ENCODE measurements at places on chromosomes 4 and X.

GRCh38 chr4:15162465-15163283, 160.4 kb downstream of the CPEB2 start:
- no peak for DNase-seq

DNA sequence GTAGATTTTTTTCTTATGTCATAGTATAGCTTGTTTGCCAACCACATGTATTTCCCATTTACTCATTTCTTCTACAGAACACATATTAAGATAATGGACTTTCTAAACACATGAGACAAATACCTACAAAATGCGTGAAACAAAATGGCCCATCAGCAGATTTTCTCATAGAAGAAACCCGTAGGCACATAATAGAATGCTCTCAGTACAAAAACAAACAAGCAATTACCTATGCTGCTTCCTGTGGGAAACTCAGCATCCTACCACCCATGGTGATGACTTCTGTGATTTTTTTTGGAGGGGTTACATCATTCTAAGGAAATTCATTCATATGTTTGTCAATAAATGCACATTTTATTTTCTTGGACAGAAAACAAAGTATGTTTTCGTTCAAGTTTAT, 343.6 kb downstream of the SPRY1 start:
- DNase-seq, result no peak

GRCh38 chr4:141885112-141885511, 248.7 kb downstream of the IL15 start:
- no peak for DNase-seq

GRCh38 chr4:99088023-99088449, 552 bp downstream of the ADH5 start:
- no peak for DNase-seq

DNA sequence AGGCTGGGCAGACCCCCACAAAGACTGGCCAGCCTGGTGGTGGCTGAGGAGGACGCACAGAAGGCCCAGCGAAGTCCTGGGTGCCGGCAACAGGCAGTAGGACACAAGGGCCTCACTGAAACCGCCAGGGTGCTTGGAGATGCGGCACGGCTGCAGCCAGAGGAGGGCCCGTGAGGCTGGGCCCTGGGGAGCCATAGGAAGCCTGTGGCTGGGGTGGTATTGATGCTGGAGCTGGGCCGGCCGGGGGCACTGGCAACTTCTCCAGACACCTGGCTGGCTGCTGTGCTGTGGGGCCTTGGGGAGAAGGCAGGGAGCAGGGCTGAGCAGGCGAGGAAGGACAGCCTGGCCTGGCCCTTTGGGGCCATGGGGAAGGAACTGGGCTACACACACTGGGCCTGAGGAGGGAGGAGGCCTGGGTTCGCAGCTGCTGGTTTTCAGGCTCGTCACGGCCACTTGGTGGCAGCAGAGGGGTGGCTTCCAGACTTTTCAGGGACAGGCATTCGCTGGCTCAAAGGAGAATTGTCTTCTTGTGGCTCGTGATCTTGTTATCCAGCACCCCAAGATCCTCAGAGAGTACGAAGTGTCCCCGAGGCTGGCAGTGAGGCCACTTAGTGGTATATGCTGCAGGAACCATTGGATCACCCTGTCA, 37.2 kb downstream of the ATP2B3 start:
- peak; percentile 32 for DNase-seq

DNA sequence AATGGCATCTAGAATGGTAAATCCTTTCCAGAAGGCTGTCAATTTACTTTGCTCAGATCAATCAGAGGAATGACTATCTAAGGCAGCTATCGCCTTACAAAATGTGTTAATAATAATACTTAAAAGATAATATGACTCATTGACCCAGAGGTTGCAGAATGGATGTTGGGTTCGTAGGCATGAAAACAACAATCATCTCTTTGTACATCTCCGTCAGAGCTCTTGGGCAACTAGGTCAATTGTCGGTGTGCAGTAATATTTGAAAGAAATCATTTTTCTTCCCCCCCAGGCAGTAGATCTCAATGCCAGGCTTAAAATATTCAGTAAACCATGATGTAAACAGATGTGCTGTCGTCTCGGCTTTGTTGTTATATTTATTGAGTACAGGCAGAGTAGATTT, 165.1 kb downstream of the CAMK2D start:
- DNase-seq, result no peak

- no peak for DNase-seq
Observed at GRCh38 chr4:78788007-78788889, 12.1 kb downstream of the BMP2K start.

- DNase-seq, result no peak
Observed at GRCh38 chrX:153970357-153971123, 1.1 kb downstream of the HCFC1 start.

DNA sequence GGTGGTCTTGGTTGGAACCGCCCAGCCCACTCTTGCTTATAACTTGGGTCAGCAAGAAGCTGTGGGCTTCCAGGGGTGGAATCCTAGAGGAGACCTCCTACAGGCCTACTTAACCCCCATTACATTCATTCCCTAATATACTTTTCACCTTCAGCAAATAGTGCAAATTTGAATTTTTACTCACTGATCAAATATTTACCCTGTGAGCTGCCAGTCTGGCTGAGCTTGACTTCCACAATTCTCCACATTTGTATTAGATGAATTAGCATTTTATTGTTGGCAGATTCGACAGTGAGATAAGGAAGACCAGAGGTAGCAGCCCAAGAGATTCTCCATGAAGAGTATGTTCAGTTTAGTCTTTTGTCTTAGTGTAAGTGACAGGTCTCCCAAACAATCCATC, 199.6 kb downstream of the BCOR start:
- no peak for DNase-seq

- DNase-seq, result no peak
Observed at GRCh38 chr4:185868983-185869382, 57.0 kb upstream of the SORBS2 start.

DNA sequence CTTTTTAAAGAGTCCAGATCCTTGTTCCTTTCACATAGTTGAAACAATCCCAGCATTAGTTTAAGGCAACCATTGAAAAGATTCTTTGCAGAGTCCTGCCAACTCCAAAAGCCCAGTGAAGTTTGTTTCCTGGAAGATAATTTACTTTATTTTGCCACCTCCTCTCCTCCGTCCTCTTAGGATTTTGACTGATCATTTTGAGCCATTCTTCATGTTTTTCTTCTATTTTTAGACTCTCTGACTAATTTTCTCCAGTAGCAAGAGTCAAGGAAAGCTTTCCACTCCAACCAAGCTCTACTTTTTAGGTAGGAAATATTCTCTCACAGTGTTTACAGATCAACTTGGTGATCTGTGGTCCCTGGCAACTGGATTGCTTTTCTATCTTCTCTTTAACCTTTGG, 10.3 kb downstream of the NCBP2L start:
- DNase-seq, result no peak

GRCh38 chr4:38452009-38452408, 212.0 kb upstream of the KLF3 start:
- DNase-seq, result no peak

- DNase-seq, result no peak
Observed at GRCh38 chr4:164800786-164801185, 46.9 kb downstream of the SMIM31 start.

DNA sequence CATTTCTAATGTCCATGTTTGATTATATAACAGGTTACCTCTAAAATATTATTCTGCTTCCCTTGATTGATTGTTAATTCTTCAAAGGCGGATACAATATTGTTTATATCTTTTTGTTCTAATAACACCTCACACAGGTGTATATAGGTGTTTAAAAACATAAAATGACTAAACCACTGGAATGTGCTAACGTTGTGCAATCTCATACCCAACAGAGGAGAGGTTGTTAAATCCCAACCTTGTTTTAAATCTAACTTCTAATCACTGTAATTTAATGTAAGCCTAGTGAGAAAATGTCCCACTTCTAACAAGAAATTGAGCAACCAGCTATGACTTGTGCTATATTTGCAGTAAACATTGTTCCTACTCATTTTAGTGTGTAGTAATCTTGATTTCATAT, 1.3 kb downstream of the ODAM start:
- DNase-seq, result no peak

DNA sequence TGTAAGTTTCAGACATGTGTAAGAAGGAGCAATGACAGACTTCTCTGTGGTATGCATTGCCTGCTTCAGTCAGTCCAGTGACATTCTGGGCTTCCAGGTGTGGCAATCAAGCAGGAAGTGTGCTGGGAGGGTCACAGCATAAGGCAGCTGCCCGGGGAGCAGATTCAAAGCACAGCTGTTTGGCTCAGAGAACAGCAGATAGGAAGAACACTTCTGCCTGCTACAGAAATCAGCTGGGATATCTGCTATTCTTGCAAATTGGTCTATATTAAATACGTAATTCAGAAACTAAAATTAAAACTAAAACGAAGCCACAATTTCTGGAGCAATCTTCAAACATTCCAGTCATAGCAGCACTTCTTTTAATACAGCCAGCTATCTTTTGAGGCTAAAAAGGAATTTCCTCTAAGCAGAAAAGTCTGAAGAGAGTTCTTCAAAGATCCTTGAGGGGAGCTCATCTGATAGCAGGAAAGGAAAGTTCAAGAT, 47.5 kb upstream of the GALNT7 start:
- no peak for DNase-seq

GRCh38 chr4:153916273-153916755, 127.4 kb upstream of the SFRP2 start:
- DNase-seq, result no peak

- no peak for DNase-seq
Observed at GRCh38 chrX:38882894-38883626, 81.8 kb downstream of the MID1IP1 start.

DNA sequence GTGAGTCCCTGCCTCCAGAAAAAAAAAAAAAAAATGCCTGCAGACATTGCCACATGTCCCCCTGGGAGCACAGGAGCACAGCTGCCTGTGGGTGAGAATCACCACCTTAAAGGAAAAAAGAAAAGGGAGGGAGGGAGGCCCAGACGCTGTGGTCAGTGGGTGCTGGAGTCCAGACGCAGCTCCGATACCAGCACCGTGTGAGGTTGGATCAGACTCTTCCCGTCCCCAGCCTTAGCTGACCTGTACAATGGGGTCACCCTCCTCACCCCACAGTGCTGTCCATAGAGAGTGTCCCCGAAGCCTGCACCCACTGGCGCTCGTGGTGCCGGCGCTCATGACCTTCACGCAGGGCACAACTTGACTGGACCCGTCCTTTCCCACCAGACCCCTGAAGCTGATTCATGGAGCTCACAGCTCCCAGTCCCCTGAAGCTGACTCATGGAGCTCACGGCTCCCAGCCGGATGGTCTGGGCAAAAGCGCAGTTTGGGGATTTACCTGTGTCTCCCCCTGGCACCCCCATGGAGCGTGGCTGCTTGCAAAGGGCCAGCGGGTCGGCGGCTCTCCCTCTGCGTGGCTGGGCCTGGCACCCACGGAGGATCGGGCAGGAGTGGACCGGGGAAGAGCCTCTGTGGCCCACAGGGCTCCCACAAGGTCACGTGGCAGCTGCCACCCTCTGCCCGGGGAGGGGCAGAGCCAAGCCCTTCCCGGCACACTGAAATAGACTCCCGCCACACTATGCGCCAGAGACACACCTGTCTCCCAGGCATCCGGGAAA, 31.4 kb downstream of the ABLIM2 start:
- DNase-seq, result no peak

DNA sequence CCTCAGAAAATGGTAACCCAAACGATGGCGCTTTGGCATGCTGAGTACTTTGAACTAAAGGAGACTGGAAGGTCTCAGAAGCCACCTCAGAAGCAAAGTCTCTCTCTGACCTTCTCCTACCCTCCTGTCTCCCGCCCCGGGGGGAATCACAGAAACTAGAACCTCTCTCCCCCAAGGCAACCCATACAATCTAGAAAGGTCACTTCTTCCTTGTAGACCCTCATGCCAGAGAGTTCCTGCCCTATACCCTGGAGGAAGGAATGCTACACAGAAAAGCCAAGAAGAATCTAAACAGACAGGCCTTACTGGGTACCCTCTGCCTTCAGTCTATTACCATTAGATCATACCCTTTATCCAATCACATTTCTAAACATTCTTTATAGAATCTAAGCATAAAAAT, 8.5 kb downstream of the PLAC1 start:
- DNase-seq, result no peak

- no peak for DNase-seq
Observed at GRCh38 chr4:70754470-70754869, 32.7 kb downstream of the RUFY3 start.

DNA sequence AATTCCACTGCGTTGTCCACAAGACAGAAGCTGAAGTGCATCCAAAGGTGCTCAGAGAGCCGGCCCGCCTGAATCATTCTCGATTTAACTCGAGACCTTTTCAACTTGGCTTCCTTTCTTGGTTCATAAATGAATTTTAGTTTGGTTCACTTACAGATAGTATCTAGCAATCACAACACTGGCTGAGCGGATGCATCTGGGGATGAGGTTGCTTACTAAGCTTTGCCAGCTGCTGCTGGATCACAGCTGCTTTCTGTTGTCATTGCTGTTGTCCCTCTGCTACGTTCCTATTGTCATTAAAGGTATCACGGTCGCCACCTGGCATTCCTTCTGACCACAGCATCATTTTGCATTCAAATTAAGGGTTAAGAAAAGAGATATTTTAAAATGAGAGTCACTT, 115.5 kb downstream of the NFKB1 start:
- no peak for DNase-seq

DNA sequence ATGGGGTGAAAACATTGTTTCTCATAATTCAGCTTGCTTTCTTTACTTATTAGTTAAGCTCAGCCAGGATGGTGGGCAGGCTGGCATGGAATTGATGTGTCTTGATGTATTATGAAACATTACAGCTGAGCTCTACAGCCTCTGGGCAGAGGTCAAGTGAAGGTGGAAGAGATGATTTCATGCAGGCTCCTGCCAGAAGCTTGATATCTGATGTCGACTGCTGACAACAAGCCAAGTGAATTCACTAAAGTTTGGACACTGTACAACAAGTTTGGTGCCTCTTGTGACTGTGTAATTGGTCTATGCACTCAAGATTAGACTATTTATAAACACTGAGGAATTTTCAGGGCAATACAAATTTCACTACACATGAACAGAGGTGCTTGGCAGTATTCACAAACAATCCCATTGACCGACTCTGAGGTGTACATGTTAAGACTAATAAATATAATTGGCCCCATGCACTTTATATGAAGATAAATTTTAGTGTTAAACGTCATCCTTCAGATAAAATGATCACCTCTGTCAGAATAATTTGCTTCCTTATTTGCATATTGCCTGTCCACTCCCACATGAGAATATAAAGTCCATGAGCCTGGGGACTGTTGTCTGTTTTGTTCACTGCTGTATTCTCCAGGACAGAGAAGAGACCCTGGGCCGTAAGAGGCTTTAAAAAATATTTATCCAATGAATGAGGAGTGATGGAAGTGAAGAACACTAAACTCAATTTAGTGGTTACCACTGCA, 612.2 kb downstream of the IQCM start:
- no peak for DNase-seq

Data from activated gamma-delta T cell treated with anti-CD3 and anti-CD28 coated beads, Interleukin-2, amount 50 U/mL, for 16 hours (primary cell).